ENCODE measurements at places on chromosomes 6 and 20.

DNA sequence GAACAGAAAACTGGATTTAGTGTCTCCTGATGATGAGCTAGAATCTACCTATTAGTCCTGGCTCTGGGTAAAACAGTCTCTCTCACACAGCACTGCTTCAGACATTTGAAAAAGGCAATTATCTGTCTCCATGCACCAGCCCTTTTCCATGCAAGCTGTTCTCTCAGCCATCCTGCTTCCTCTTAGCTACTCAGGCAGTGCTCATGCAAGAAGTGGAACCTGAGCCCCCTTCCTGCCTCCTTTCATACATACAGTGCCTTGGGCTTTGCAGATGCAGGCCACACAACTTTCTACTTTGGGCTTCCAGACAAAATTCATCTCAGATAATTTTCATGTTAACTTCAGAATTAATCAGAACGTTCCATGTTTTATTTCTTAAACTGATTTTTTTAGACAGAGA is 151.3 kb downstream of the RALGAPA2 start:
- no peak for DNase-seq

DNA sequence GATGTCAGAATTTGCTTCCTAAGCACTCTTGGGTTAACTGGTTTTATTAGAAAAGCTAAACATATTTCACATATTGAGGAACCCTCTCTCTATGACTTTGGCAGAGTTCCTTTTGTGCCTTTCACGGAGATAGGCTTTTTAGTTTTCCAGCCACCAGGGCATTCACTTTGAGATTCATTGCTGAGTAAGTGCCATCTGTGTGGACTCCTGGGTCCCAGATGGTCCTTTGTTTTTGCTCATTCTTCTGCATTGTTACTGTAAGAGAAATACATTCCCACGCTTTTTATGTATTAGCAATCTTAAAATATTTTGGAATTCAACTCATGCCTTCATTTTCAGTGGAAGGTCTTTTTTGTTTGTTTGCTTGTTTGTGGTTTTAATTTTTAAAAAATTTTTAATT is 76.3 kb upstream of the PHACTR2 start:
- no peak for DNase-seq

- no peak for DNase-seq
Measured at GRCh38 chr6:150403458-150404246, 34.8 kb downstream of the IYD start.

DNA sequence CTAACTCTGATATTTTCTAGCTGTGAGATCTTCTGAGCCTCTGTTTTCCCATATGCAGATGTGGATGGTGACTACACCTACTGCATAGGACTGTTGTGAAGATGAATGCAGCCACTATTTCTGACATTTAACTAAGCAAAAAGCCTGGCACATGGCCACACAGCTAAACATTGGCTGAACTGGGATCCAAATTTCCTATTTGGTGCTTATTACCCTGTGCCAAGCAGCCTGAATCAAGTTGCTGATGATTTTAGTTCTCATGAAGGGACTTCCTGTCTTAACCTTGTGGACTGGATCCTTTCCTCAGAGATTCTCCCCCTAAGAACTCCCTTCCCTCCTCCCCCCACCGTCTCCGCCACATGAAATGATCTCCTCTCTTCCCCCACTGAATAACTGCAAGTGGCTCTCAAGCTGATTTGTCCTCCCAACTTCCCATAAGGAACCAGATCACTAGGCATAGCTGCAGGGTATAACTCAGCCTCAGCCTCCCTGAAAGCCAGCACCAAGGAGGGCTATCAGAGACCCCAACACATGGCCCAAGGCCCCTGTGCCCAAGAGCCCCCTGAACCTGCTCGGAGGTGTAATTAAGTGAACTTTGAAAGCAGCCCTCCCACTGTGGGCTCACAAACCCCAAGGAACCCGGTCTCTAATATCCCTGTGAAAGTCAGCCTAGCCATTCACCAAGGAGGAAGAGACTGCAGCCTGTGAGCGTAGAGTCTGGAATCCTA is 55.7 kb downstream of the MAFB start:
- no peak for DNase-seq

DNA sequence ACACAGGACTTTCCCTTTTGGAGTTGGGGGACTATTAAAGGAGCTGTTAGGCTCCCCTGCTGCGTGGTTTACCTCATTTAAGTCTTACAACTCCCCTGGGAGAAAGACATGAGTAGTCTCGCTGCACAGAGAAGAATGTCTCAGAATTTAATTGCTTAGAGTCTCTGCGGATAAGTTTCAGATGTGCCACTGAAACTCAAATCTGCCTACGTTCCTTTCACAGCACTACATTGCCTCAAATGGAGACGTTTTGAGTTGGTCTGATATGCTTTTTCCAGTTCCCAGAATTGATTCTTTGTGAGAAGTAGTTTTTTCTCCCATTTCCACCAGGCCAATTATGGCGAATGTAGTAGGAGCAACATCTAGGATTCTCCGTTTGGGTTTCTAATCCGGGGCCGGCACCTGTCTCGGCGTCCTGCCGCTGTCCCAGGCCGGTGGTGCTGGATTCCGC is 532 bp upstream of the SLC35F1 start:
- no peak for DNase-seq

- no peak for DNase-seq
Measured at GRCh38 chr20:6769903-6770785, 2.7 kb downstream of the BMP2 start.

- DNase-seq = no peak
Measured at GRCh38 chr6:13307508-13307995, 20.8 kb downstream of the TBC1D7 start.

- no peak for DNase-seq
Measured at GRCh38 chr6:65997539-65997938, 290.5 kb upstream of the EYS start.
